ENCODE measurements at places on chromosomes 11 and 22.

DNA sequence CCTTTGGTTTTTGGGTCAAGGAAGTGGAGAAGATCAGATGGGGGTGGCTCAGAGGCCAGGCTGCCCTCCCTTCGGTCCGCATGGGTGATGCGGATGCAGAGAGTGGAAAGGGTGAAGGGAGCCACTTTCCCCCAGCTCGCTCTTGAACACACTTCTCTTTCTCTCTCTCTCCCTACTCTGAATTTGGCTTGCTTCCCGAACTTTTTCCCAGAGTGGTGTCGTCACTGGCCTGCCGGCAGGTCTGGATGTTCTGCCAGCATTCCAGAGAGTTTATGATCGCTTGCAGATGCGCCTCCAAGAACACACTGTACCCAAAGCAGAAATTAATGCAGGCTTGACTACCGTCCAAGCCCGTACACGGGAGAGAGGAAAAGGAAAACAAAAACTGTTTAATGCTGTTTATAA, 103.2 kb downstream of the ZBTB16 start:
- DNase-seq = peak; percentile 100
- peaks cover 14% of the 10 kb centered on the region for H3K4me1 ChIP-seq
- no peak overlapping the region for H3K4me3 ChIP-seq
- no peaks in the 10 kb centered on the region for H3K36me3 ChIP-seq

- no peak overlapping the region for H3K27ac ChIP-seq
- no peak for DNase-seq
- H3K4me3 ChIP-seq = no peak overlapping the region
- H3K36me3 ChIP-seq = no peaks in the 10 kb centered on the region
Measured at GRCh38 chr11:109680127-109680526, 258.1 kb downstream of the C11orf87 start.

- no peaks in the 10 kb centered on the region for H3K27me3 ChIP-seq
- no peak for DNase-seq
- no peaks in the 10 kb centered on the region for H3K4me1 ChIP-seq
- H3K36me3 ChIP-seq = no peaks in the 10 kb centered on the region
Measured at GRCh38 chr22:35399114-35399677, 744 bp upstream of the MCM5 start.

- no peak overlapping the region for H3K27ac ChIP-seq
- H3K36me3 ChIP-seq = no peaks in the 10 kb centered on the region
- peak; percentile 69 for DNase-seq
- no peak overlapping the region for H3K4me3 ChIP-seq
- H3K27me3 ChIP-seq = no peaks in the 10 kb centered on the region
Measured at GRCh38 chr11:129950101-129951091, 52.2 kb downstream of the PRDM10 start.

GRCh38 chr22:31496735-31497146, 405 bp downstream of the SFI1 start:
- no peaks in the 10 kb centered on the region for H3K4me1 ChIP-seq
- H3K27ac ChIP-seq = peak overlapping the region; percentile 82
- H3K27me3 ChIP-seq = no peaks in the 10 kb centered on the region
- no peak for DNase-seq
- peak overlapping the region; percentile 74 for H3K4me3 ChIP-seq
- peaks cover 1% of the 10 kb centered on the region for H3K36me3 ChIP-seq

- DNase-seq = no peak
- no peaks in the 10 kb centered on the region for H3K4me1 ChIP-seq
- no peaks in the 10 kb centered on the region for H3K27me3 ChIP-seq
Measured at GRCh38 chr11:20308601-20309000, 54.9 kb upstream of the HTATIP2 start.

Measured in fibroblast of lung (primary cell).